ENCODE measurements at places on chromosomes 16 and 17.
A peak's percentile ranks its signal among the peaks of the same experiment; 100 is the strongest.

DNA sequence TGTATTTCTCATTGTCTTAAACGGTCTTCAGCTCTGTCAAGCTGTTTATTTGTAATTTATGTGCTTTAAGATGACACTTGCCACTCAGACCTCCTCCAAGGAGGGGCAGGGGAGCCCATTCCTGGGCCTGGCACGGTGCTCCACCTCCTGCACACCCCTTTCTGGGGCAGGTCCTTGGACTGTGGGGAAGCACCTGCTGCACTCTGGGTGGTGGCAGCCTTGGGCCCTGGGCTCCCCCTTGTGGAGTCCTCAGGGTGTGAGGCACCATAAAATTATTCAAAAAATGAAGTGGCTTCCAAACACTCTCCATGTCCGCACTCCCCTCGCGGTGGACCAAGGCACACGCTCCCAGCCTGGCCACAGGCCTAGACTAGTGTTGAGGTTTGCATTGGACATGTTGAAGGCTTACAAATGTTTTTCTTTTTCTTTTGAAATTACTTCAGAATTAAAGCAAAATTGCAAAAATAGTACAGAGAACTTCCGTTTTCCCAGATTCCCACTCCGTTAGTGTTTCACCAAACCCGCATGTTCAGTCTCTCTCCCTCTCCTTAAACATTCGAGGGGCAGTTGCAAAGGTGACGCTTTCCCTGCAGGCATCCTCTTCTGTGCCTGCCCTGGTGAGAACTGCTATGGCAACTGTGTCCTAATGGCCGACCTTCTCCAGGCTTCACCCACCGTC lies 32.4 kb downstream of the FOXK2 start:
- DNase-seq: no peak

DNA sequence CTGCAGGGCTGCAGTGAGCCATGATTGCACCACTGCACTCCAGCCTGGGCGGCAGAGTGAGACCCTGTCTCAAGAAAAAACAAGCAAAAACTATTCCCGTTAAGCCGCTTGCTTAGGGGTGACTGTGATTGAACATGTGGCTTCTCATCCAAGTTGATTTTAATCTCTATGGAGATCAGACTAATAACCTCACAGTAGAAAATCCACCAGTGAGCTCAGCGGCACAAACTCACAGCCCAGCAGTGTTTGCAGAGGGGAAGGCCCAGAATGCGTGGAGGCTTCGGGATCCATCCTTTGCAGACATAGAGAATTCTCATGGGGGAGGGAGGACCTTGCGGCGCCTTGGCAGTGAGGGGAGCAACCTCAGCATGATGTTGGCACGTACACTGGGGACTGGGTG lies 7.4 kb downstream of the BANP start:
- no peak for DNase-seq

- no peak for DNase-seq
Measured at GRCh38 chr17:33473061-33473460, 180.0 kb upstream of the ASIC2 start.

DNA sequence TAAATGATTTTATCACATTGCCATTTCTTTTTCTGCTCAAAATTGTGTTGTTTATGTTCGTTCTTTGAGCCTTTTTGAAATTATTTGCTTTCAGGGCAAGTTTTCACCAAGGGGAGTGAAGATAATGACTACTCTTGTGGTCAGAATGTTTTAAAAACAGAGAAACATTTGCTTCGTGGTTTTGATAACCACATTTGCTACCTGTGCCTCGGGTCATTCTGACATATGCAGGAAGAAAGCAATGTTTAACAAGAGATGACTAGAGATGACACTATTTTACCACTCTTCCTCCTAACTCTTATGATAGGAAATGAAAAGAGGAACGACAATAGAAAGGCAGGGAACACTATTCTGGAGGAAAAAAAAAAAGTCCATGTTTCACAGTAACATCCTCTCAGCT lies 1496.5 kb upstream of the GOT2 start:
- DNase-seq: no peak

DNA sequence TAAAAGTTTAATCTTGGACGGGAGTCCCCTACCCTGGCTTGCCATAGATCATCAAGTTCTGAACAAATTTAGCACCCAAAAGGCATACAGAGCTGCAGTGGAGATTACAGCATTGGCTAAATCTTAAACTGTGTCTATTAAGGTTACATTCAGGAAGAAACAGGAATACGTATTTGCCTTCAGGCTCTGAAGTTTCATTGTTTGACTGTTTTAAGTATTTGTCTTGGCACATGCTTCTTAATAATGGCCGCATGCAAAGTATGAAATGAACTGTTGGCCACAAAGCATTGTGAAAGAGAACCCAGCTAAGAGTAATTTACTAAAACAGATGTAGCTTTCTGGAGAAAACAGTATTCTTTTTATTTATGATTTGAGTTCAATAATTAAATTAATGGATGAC lies 63.9 kb upstream of the CNEP1R1 start:
- no peak for DNase-seq

GRCh38 chr17:2083613-2084035 lies 28.7 kb downstream of the HIC1 start:
- DNase-seq: no peak

GRCh38 chr17:59372138-59372751 lies 40.8 kb downstream of the YPEL2 start:
- no peak for DNase-seq

DNA sequence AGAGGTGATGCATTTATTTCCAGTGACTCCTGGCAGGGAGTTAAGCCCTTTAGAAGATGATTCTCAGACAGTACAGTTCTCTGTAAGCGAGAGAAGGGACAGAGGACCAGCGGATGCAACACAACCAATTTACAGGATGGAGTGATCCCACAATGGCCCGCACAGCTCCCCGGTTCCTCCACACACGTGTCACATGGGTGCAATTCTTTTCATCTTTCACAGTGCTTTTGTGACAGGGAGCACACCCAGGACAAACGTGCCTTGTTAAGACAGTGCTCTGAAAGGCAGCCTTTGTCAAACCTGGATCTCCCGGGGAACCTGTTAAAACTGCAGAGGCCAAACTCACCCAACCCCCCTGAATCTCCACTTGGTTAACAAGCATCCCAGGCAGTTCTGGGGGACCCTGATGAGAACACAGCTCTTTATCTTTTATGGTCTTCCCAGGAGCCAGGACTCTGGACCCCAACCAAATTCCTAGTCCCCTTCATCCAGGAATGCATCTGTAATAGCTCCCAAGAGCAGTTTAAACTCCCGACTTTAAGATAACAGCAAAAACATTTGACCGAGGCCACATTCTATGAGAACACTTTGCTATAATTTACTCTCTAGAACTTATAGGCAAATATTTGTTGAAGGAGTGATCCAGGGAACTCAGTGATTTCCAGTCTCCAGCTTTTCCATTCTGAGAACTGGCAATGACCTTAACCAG lies 134.9 kb upstream of the CDH5 start:
- DNase-seq: no peak

DNA sequence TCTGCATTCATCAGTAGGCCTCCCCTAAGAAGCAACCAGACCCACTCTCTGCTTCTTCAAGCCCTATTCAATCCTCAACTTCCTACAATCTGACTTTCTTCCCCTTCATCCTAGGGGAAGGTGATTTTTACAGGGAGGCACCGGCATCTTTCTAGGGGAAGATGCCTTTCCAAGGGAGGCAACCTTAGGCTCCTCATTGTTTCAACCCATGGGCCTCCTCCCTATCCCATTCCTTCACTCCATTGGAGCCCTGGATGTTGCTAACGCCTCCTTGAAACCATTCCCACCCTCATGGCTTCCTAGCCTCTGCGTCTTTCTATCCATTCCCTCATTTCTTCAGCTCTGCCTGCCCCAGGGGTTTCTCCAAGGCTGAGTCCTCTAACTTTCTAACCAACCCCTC lies 2.7 kb upstream of the CUEDC1 start:
- DNase-seq: no peak

DNA sequence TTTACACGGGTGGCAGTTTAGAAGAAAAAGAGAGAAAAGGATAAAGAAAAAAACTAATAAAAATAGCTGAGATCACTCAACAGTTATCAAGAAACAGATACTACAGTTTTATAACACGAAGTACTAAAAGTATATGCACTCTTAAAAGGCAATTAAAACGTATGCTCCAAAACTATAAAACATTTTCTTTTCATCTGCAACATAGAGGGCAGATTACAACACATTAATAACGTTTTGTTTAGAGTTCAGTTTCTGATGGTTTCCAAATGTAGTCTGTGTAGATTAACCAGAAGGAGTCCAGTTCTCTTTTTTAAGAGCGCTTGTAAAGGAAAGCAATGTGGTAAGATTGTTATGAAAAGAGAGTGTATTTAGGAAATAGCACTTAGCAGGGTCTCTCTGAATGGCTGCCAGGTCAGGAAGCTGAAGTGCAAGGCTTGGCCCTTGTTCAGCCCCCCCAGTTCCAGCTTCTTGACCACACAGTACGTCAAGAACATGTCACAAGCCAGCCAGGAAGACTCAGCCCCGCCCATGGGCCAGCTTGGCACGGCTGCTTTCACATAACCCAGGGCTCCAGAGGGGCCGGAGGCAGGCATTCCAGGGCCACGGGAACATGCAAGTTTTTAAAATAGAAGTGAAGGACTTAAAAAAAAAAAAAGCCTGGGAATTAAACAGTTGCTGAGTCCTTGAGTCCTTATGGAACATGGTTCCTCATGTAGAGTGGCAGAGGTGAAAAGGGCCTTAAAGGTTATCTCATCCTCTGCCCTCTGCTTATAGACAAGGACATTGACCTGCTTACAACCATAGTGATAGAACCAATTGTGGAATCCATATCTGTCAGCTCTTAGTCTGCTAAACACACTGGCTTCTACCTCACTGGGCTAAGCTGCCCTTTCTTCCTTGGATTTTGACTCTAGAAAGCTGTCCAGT lies 147.4 kb upstream of the TBX2 start:
- DNase-seq: peak; percentile 61

GRCh38 chr17:32755045-32755805 lies 121.7 kb downstream of the MYO1D start:
- peak; percentile 41 for DNase-seq

GRCh38 chr17:50359005-50359699 lies 13.2 kb downstream of the XYLT2 start:
- DNase-seq: no peak

GRCh38 chr16:48373258-48374029 lies 11.8 kb downstream of the SIAH1 start:
- DNase-seq: no peak

DNA sequence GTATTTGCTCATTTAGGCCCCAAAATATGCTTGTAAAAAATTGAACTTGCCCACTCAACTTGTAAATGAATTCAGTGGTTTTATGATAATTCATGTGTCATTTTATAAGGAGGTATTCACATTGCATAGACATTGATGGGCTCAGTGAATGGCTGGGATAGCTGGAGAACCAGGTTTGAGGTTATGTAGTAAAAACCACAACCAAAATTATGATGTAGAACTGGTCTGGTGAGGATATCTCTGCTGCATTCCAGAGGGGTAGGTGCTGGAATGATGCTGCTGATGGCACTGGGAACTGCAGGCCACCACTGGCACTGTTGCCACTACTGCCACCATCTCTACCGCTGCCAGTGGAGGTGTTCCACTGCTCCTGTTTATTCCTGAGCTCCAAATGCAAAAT lies 21.5 kb upstream of the RABEP1 start:
- DNase-seq: no peak

DNA sequence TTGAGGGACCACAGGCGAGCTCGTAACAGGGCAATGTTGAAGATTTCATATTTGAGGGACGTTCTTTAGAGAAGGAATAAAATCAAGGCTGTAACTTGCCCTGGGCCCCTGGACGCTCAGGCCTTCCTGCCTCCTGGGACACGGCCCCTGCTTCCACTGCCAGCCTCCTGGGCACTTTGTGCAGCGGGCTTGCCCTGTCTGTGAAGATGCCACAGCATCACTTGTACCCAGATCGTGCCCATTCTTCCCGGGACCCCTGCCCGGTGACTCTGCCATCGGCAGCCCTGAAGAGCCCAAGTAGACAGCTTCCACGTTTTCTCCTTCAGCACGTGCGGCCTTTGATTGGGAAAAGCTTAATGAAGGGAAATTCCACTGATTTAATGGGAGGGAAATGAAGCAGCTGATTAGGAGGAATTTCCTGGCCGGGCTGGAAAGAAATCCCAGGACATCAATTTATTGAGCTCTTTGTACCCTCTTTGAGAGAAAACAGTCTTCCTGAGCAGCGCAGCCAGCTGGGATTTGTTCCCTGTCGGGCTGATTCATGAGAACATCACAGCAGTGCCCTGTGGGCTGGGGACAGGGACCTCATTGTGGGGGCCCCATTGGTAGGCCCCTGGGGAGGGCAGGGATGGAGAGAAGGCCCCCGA lies 71.5 kb downstream of the CRISPLD2 start:
- DNase-seq: no peak

- DNase-seq: no peak
Measured at GRCh38 chr17:38330941-38331411, 12.8 kb downstream of the GPR179 start.

DNA sequence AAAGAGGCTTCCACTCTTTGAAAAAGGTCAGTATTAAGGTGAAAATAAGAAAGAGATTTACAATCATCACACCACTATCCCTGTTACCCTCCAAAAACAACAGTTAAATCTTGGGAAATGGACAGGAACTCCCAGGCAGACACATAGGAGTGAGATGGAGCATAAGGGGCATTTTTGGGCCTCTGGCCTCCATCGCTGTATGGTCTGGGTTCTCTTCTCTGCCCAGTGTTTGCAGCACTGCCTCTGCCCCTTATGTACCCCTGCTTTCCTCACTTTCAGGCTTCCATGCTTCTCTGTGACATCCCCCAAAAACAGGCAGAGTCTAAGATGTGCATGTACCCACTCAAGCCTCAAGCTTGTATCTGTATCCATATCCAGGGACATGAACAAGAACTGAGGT lies 630 bp upstream of the HOXB2 start:
- no peak for DNase-seq

DNA sequence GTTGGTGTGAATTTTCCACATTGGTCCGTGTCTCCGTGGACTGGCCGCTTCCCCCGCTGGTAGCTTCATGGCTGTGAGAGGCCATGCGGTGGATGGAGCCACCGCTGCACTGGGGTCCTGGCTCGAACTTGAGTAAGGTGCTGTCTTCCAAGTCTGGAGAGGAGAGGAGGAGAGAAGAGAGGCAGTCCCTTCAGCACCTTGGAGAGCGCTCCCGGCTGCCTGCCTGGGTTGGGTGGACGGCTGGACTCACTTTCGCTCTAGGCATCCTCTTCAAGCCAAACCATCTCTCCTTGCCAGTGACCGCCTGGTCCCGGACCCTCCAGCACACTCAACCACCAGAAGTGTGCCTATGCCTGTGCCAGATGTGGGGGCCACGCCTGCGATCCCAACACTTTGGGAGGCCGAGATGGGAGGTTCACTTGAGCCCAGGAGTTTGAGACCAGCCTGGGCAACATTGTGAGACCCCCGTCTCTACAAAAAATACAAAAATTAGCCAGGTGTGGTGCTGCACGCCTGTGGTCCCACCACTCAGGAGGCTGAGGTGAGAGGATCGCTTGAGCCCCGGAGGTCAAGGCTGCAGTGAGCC lies 6.2 kb downstream of the JPH3 start:
- peak; percentile 29 for DNase-seq
